ENCODE measurements at places on chromosomes 16 and 17.

DNA sequence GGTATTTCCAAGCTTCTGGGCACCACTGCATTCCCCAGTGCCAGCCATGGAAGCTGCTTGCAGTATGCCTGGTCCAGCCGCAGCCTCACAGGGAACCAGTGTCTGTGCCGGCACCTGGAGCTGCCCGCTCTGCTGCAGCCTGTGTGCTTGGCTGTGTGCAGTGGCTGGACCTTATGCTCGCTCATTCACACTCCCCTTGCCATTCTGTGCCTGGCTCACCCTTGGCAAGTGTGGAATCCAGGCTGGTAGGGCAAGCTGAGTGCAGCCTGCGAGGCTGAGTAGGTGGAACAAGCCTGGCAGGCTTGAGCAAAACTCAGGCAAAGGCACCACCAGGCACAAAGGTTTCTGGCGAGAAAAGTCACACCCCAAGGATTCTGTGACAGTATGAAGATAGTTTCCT is 144.0 kb downstream of the MYO1D start:
- peaks cover 1% of the 10 kb centered on the region for H3K36me3 ChIP-seq
- H3K4me3 ChIP-seq = no peak overlapping the region
- H3K4me1 ChIP-seq = no peaks in the 10 kb centered on the region

DNA sequence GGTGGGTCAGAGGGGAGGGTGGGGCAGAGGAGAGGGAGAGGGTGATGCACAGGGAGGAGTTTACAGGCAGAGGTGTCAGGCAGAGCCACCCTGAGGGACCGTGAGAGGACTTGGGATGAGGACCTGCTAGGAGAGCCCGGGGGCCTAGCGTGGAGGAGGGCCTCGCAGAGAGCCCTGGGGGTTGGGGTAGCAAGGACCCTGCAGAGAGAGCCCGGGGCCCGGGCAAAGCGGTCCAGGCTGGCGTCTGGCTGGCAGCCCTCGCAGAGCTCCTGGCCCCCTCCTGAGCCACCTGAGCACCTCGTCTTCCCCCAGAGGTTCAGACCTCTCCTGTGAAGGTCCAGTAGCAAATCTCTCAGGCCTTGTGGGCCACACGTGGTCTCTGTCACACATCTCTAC is 42.0 kb upstream of the ZNF469 start:
- H3K36me3 ChIP-seq = no peaks in the 10 kb centered on the region
- no peak overlapping the region for H3K4me3 ChIP-seq
- H3K4me1 ChIP-seq = no peaks in the 10 kb centered on the region
- no peaks in the 10 kb centered on the region for H3K27me3 ChIP-seq
- no peak for DNase-seq
- no peak overlapping the region for H3K27ac ChIP-seq

- H3K4me3 ChIP-seq = no peak overlapping the region
- H3K4me1 ChIP-seq = no peaks in the 10 kb centered on the region
- no peaks in the 10 kb centered on the region for H3K27me3 ChIP-seq
- no peak overlapping the region for H3K27ac ChIP-seq
- no peak for DNase-seq
Measured at GRCh38 chr17:76459674-76460073, 6.7 kb upstream of the UBE2O start.

- peaks cover 11% of the 10 kb centered on the region for H3K4me1 ChIP-seq
- peaks cover 94% of the 10 kb centered on the region for H3K27me3 ChIP-seq
- no peaks in the 10 kb centered on the region for H3K36me3 ChIP-seq
- peak overlapping the region; percentile 60 for H3K4me3 ChIP-seq
- H3K27ac ChIP-seq = no peak overlapping the region
Measured at GRCh38 chr16:54285414-54286089, 1.0 kb downstream of the IRX3 start.

DNA sequence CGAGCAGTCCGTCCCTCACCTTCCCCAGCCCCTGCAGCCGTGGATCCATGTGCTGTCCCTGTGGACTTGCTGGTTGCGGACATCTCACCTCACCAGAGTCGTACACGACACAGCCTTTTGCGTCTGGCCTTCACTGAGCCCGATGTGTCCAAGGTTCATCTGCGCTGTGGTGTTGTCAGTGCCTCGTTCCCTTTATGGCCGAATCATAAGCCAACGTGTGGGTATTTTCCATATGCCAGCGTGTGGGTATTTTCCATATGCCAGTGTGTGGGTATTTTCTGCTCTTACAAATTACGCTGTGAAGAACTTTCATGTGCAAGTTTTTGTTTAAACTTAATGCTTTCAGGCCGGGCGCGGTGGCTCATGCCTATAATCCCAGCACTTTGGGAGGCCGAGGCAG is 31.6 kb downstream of the TBCD start:
- no peak overlapping the region for H3K4me3 ChIP-seq
- H3K27ac ChIP-seq = no peak overlapping the region
- peaks cover 14% of the 10 kb centered on the region for H3K36me3 ChIP-seq
- no peak for DNase-seq
- H3K27me3 ChIP-seq = no peaks in the 10 kb centered on the region
- no peaks in the 10 kb centered on the region for H3K4me1 ChIP-seq

GRCh38 chr17:30378241-30378824 is 394 bp upstream of the CPD start:
- peaks cover 6% of the 10 kb centered on the region for H3K4me1 ChIP-seq
- H3K27ac ChIP-seq = no peak overlapping the region
- H3K4me3 ChIP-seq = peak overlapping the region; percentile 23

DNA sequence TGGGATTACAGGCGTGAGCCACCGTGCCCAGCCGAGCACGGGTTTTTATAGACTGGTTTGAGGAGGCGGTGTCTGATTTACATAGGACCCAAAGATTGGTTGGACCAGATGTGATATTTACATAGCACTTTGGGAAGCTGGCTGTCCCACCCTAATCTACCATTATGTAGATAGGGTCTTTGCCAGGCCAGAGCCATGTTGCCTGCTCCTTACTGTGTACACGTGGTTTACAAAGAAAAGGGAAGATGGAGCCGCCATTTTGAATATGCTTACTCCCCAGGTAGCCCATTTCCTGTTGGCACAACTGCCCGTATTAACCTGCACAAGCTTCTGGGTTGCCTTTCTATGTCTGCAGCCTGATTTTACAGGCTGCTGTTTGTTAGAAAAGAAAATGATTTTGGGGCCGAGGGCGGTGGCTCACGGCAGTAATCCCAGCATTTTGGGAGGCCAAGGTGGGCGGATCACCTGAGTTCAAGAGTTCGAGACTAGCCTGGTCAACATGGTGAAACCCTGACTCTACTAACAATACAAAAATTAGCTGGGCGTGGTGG is 89.9 kb upstream of the EEF2KMT start:
- no peak for DNase-seq
- no peaks in the 10 kb centered on the region for H3K36me3 ChIP-seq
- no peaks in the 10 kb centered on the region for H3K27me3 ChIP-seq
- H3K27ac ChIP-seq = no peak overlapping the region

DNA sequence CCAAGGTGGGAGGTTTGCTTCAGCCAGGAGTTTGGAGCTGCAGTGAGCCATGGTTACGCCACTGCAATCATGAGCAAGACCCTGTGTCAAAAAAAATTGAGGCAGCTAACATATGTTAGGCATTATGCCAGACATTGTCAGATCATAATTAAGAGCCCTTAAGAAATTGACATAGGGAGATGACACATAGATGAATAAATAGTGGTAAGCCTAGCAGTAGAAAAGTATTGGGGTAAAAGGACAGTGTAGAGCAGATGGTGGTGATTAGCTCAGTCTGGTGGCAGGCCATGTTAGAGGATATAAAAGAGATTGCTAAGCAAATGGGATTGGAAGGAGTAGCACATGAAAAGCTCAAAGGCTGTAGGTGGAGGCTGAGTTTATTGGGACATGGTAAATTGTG is 22.6 kb downstream of the SRCAP start:
- no peaks in the 10 kb centered on the region for H3K4me1 ChIP-seq
- H3K4me3 ChIP-seq = no peak overlapping the region
- no peak for DNase-seq
- no peak overlapping the region for H3K27ac ChIP-seq
- H3K36me3 ChIP-seq = peaks cover 81% of the 10 kb centered on the region

DNA sequence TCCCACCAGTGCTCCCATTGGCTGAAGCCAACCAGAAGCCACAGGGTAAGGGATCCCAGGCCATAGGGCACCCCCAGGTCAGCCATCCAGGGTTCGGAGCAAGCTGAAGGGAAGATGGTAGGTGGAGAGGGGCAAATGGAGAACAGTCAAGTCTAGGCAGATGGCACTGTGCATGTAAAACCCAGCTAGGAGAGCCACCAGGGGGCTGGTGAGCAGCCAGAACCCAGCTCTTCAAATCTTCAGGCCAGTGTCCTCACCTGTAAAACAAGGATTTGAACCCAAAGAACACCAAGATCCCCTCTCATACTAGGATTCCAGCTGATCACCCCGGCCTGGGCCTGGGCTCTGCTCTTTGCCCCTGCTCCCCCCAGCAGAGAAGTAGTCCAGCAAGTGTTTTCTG is 43.5 kb downstream of the GINS3 start:
- no peaks in the 10 kb centered on the region for H3K36me3 ChIP-seq
- H3K27ac ChIP-seq = no peak overlapping the region
- no peak for DNase-seq
- H3K27me3 ChIP-seq = no peaks in the 10 kb centered on the region
- no peaks in the 10 kb centered on the region for H3K4me1 ChIP-seq

DNA sequence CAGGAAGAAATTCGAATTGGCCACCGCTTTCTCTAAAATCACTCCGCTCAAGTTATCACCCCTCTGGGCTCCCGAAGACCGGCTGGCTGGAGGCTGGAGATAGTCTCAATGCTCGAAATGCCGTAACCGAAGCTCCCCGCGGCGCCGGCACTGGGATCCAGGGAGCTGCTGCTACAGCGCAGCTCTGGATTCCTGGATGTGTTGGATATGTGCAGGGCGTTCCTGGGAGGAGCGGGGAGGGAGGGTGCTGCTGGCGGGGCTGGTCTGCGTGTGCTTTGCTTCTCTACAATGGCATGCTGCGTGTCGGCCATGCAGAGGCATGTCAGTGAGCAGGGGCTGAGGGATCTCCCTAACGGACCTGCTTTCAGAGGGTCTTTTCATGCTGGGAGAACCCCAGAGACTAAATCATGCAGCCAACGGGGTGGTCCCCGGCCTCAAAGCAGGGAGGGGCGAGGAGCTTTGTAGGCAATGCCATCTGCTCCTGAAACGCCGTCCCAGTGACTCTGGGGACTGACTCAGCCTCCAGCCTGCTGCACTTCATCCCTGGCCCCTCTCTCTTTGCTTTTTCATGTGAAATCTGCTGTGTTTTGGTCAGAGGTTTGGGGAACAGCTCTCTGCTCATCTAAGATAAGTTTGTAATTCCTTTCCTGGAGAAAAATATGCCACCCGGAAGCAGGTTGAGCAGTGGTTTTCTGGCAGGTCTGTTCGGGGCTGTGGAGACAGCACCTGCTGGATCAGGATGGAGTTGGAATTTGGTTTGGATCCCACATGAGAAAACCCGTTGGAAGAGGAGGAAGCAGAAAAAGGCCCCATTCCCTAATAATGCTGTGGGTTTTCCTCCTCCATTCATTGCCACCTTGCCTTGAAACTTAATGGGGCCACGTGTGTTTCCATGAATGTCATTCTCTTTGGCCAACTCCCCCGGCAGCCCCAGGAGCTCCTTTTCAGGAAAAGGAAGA is 311.4 kb downstream of the SEC14L1 start:
- peak overlapping the region; percentile 92 for H3K27ac ChIP-seq
- peak overlapping the region; percentile 78 for H3K4me3 ChIP-seq
- peaks cover 2% of the 10 kb centered on the region for H3K36me3 ChIP-seq
- peak; percentile 91 for DNase-seq

GRCh38 chr16:80260906-80261311 is 279.9 kb upstream of the DYNLRB2 start:
- no peaks in the 10 kb centered on the region for H3K4me1 ChIP-seq
- H3K27ac ChIP-seq = no peak overlapping the region
- no peak overlapping the region for H3K4me3 ChIP-seq
- no peak for DNase-seq
- no peaks in the 10 kb centered on the region for H3K36me3 ChIP-seq

GRCh38 chr17:42525221-42525620 is 10.8 kb upstream of the NAGLU start:
- no peak for DNase-seq
- H3K36me3 ChIP-seq = peaks cover 16% of the 10 kb centered on the region
- peaks cover 27% of the 10 kb centered on the region for H3K4me1 ChIP-seq
- no peak overlapping the region for H3K4me3 ChIP-seq
- no peak overlapping the region for H3K27ac ChIP-seq

GRCh38 chr17:37648555-37648954 is 5.3 kb upstream of the DDX52 start:
- no peaks in the 10 kb centered on the region for H3K4me1 ChIP-seq
- peaks cover 4% of the 10 kb centered on the region for H3K27me3 ChIP-seq
- DNase-seq = no peak
- no peak overlapping the region for H3K4me3 ChIP-seq

GRCh38 chr16:67088551-67088950 is 21.2 kb upstream of the PHAF1 start:
- no peak overlapping the region for H3K27ac ChIP-seq
- peaks cover 7% of the 10 kb centered on the region for H3K36me3 ChIP-seq
- H3K4me3 ChIP-seq = no peak overlapping the region

DNA sequence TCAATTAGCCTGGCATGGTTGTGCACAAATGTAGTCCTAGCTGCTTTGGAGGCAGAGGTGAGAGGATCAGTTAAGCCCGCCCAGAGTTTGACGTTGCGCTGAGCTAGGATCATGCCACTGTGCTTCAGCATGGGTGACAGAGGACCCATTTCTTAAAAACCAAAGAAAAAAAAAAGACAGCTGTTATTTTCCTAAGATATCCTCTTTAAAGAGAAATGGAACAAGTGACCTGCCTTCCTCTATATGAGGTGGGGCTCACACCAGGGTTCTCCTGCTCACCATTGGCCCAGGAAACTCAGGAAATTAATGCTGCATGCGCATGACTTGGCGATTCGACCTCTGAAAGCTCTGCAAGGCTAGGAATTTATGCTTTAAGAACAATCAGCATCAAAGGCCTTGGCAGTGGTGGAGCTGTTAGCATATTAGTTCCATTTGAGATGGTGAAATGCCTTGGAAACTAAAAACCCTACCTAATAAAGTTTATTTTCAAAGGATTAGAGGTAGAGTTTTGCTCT is 108.3 kb downstream of the RBFOX1 start:
- no peaks in the 10 kb centered on the region for H3K4me1 ChIP-seq
- no peaks in the 10 kb centered on the region for H3K27me3 ChIP-seq
- H3K27ac ChIP-seq = no peak overlapping the region
- no peaks in the 10 kb centered on the region for H3K36me3 ChIP-seq
- H3K4me3 ChIP-seq = no peak overlapping the region

- peaks cover 14% of the 10 kb centered on the region for H3K36me3 ChIP-seq
- H3K4me3 ChIP-seq = no peak overlapping the region
- H3K27ac ChIP-seq = no peak overlapping the region
Measured at GRCh38 chr17:67143318-67143717, 99.0 kb downstream of the CACNG1 start.

DNA sequence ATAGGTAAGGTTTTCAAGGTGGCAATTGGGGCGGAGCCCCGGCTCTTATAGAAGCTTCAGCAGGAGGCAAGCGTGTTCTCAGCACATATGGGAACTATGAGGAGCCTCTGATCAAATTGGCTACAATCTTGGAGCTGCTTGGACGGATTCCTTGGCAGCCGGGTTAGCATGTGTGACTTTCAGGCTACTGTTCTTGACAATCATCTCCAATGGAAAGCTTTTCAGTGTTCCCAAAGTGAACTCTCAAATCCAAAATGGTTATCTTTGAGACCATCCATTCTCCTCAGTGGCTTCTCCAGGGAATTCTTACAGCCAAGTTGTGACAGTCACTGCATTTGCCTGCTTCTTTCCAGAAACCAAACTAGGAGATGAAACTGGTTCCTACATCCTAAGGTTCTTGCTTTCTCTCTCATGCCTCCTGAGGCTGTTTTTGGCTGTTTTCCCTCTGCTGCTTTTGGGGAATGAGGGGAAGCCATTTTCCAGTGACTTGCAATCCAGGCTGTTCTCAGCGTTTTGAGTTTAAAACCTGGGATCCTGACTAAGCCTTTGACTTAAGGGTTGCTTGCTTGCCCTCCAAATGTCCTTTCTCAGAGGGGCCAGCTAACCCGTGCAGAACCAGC is 10.9 kb downstream of the HAS3 start:
- no peak for DNase-seq
- peaks cover 45% of the 10 kb centered on the region for H3K36me3 ChIP-seq
- no peak overlapping the region for H3K4me3 ChIP-seq
- H3K27ac ChIP-seq = no peak overlapping the region
- H3K4me1 ChIP-seq = peaks cover 5% of the 10 kb centered on the region
